ENCODE measurements at places on chromosomes 1 and 21.

DNA sequence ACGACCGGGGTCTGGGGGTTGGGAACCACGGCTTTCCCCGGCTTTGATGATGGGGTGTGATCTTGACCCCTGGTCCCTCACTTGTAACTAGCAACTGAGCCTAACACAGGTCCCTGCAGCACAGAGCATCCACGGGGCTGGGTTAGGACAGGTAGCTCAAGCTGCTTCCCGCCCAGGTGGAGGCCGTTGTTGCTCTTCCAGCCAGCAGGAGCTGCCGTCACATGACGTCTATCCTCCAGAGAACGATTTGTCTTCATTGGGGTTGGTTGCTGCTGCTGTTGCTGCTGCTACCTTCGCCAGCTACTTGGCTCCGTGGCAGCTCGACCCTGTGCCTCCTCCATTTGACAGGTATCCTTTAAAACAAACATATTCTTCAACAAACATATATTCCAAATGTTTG lies 74.3 kb upstream of the ADAR start:
- DNase-seq, result no peak

DNA sequence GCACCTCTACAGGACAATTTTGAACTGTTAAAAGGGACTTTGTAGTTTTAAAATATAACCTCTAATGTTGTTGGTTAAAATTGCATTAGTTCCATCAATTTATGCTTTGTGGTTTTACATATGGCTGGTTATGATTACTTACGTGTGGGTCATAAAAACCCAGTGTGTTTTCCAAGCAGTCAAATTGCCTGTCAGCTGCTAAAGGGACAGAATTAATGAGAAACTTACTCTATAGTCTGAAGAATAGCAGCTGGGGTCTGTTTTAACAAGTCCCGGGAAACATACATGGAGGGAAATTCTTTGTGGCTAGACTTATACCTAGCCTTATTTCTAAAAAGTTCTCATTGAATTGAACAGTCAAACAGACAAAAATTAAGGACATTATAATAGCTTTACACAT lies 820.9 kb upstream of the ADGRL4 start:
- no peak for DNase-seq

- peak; percentile 38 for DNase-seq
Measured at GRCh38 chr1:153790313-153790965, 15.2 kb downstream of the SLC27A3 start.

GRCh38 chr1:70324683-70325082 lies 29.8 kb downstream of the ANKRD13C start:
- no peak for DNase-seq

DNA sequence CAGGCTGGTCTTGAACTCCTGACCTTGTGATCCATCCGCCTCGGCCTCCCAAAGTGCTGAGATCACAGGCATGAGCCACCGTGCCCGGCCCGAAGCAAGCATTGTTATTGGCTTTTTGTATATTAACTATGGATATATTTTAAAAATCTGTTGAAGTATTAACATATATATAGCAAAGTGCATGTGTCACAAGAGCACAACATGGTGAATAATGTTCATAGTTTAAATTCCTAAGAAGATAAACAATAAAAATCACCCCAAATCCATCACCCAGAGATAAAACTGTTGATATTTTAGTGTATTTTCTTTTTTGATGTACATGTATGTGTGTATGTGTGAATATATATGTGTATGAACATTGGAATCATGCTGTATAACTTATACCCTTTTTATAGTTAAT lies 9.1 kb upstream of the FOXE3 start:
- DNase-seq, result no peak

DNA sequence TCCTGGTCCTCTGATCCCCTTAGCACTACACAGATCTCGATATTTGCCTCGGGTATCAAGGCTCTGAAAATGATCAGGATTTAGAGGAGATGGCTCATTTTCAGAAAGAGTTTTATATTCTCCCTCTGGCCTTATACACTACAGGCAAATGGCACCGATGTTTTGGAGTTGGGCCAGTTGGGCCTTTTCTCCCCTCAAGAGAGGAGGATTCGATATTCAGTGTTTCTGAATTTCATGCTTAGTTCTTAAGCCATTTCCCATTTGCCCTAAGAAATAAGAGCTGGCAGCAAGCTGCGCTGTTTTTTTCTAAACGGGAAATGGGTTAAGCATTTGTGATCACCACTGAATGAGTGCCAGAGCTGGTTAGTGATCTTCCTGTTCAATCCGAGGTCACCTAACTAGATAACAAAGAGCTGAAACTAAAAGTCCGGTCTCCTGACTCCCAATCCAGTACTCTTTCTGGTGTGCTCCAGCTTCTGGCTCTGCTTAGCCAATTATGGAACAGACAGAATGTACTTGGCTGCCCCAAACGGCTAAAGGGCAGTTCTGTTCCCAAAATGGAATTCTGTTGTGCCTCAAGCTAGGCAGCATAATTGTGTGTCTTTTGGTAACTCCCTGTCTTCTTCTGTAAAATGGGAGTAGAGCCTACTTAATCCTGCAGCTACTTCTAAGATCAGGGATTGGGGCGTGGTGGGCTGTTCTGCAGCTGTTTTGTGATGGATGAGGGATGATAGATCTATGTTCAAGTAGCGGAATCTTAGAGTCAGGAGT lies 1.2 kb upstream of the CPT2 start:
- no peak for DNase-seq

DNA sequence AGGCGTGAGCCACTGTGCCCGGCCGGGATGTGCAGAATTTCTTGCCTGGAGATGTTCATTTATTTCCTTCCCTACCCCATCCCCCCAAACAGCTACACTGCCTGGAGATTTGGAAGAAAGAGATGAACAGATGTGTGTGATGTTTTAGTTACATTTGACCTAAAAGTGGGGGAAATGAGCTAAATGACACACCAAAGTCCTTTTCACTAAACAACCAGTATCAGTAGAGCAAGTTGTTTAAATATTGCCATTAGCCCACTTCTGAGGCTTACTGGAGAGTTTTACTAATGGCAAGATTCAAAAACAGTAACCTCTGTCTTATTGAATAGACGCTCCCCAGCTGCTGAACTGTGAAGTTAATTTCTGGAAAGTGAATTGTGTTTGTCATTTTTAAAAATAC lies 100.1 kb downstream of the RUNX1 start:
- DNase-seq, result no peak

DNA sequence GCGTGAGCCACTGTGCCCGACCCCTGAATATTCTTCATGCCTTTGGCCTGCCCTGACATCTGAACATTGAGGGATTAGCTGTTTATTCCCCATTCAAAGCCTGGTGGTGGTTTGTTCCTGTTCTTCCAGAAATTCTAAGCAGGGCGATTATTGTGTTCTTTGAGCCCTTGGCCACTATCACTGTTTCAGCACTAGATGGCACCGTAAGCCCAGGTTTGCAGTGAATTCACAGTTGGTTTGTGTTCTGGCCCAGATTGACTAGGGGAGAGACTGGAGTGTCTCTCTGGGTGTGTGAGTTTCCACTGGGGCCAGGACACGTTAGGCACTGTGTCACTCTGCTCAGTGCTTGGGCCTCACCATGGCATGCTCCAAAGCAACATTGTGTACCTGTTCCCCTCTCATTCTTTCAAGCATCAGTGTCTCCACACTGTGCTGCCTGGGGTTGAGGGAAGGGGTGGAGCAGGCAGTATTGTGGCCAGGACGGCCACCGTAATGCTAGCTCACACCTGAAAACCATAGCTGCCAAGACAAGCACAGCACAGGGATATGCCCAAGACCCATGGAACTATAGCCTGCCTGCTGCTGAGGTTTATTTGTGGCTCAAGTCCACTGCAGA lies 52.7 kb downstream of the PKN2 start:
- no peak for DNase-seq

DNA sequence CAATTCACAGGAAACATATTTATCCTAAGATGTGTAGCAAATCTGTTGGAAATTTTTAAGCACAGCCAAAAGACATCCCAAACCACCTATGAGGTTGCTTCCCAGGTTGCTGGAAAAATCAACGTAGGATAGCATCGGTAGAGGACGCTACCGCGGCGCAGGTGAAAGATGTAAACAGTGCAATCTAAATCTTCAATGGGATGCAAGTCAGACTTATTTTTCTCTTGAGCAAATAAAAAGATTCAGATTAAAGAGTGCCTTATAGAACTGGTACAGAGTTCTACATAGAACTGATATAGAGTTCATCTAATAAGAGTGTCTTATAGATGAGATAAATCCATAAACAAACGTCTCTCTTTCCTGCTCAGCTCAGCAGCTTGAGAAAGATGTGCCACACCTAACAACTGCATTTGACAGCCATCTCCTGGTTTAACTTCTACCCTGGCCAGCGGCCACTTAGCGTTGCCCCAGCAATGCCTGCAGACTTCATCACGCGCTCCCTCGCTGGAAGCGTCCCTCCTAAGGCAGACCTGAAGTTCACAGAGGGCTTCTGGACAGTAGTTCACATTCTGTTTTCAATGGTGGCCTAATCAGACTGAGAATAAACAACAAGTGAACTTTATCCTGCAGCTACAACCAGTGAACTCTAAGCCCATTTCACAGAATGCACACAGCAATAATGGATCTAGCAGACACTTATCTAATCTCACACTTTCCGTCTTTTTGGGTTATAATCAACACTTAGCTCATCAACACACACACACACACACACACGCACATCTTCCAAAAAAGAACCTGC lies 164.5 kb downstream of the TOMM20 start:
- DNase-seq, result no peak

DNA sequence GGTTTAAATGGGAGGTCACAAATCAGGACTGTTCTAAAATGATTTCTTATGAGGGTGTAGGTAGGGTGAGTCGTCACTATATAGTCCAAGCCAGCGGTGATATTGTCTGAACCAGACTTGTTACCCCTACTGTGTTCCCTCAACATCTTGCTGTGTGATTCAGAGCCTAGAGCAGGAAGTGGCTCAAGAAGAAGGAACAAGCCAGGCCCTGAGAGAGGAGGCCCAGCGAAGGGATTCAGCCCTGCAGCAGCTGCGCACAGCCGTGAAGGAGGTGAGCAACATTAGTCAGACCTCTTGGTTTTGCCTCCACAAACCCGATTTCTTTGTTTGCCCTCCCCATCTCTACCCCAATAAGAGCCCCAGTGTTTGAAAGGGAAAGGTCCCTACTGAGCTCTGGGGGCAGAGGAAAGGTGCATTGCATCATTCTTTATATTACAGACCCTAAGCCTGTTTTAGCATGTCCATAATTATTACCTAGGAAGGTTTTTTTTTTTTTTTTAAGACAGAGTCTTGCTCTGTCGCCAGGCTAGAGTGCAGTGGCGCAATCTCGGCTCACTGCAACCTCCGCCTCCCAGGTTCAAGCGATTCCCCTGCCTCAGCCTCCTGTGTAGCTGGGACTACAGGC lies 5.0 kb upstream of the SH3BGRL3 start:
- DNase-seq, result no peak

DNA sequence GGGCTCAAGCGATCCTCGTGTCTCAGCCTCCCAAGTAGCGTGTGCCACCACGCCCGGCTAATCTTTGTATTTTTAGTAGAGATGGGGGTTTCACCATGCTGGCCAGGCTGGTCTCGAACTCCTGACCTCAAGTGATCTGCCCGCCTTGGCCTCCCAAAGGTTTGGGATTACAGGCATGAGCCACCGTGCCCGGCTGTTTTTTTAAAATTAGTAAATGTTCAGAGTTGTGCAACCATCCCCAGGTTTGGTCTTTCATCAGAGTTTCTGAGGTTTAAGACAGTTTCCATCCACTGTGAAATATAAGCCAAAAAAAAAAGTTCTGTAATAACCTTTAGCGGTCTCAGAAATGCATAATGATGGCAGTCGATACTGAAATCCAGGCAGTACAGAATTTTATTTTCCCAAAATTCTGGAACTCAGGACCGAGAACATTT lies 550 bp upstream of the SYT11 start:
- no peak for DNase-seq

GRCh38 chr1:202844935-202845334 lies 34.2 kb downstream of the PCAT6 start:
- no peak for DNase-seq

DNA sequence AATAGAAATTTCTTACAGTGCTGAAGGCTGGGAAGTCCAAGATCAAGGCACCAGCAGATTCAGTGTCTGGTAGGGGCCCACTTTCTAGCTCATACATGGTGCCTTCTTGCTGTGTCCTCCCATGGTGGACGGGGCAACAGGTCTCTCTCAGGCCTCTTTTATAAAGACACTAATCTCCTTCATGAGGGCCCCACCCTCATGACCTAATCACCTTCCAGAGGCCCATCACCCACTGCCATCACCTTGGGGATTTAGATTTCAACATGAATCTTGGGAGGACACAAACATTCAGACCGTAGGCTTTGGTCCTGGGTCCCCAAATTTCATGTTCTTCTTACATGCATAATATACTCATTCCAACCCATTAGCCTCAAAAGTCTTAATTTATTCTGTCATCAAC lies 71.5 kb downstream of the PGM1 start:
- no peak for DNase-seq

DNA sequence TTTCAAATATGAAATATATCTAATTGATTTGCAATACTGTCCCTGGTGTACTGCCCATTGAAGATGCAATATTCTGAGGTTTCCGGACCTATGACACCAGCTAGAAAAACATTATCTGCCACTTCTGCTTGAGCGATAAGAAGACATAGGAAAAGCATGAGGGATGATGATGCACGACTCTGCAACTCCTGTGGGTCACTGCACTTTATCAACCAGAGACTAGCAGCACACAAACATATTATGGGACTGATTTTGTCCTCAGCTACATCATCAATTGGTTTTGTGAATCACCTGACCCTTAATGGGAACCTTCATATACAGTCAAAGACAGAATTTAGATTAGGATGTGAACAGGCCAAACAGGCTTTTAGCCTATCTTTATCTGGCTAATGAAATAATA lies 13.8 kb upstream of the KCNA3 start:
- no peak for DNase-seq

DNA sequence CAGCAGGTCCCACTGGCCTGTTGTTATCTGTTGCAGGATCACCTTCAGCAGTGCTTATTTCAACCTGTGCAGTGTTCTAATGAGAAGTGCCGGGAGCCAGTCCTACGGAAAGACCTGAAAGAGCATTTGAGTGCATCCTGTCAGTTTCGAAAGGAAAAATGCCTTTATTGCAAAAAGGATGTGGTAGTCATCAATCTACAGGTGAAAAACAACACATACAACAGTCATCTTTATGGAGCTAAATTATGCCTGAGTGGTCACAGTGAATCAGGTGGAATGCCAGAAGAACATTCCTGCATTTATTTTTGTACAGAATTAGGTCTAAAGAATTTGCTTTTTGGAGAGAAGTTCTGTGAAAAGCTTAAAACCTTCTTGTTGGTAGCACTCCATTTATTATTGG lies 33.2 kb downstream of the TRAF5 start:
- DNase-seq, result no peak

DNA sequence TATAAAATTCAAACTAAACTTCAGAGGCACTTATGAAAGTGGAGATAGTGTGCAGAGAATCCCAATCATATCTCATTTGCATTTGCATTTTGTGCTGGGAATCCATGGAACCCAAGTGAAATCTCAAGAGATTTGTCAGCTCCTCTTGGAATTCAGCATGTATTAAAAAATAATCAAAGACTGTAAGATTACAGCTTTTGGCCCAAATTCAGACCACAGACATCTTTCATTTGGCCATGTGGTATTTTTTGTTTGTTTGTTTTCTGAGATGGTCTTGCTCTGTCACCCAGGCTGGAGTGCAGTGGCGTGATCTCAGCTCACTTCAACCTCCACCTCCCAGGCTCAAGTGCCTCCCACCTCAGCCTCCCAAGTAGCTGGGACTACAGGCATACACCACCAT lies 3.8 kb upstream of the CACYBP start:
- DNase-seq, result no peak

GRCh38 chr21:27772816-27773215 lies 805.9 kb upstream of the ADAMTS5 start:
- no peak for DNase-seq

Measured in hypothalamus (tissue), 51 donors.